ENCODE measurements at places on chromosomes 2 and 18. TPM values are rescaled to one million over a fixed set of nuclear protein-coding genes. Genes with fewer than 3 reads are reported as not detected.

- DNase-seq = no peak
These were observed 117.1 kb downstream of the KLHL29 start for GRCh38 chr2:23502096-23502495.

DNA sequence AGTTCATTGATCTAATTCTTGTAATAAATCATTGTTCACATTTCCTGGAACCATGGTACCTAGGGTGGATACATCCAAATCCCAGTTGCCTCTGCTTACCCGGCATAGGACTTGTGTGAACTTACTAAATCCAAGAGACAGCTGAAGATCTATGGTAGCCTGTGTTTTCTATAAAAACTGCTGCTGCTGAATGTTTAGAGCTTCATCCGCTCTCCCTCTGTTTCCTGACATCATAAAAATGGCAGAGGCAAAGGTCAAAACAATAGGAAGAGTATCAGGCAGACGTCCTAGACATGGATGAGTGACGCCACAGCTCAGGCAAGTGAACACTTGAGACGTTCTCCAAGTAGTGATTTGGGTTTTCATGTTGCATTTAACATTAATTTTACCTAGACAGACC is 258.3 kb downstream of the ALPK2 start:
- no peak for DNase-seq

Gene PSTPIP2
- total RNA-seq = 18.3 TPM

GRCh38 chr2:23788100-23788499 is 138.8 kb downstream of the ATAD2B start:
- no peak for DNase-seq

GRCh38 chr2:68594041-68594440 is 49.3 kb upstream of the PROKR1 start:
- no peak for DNase-seq

DNA sequence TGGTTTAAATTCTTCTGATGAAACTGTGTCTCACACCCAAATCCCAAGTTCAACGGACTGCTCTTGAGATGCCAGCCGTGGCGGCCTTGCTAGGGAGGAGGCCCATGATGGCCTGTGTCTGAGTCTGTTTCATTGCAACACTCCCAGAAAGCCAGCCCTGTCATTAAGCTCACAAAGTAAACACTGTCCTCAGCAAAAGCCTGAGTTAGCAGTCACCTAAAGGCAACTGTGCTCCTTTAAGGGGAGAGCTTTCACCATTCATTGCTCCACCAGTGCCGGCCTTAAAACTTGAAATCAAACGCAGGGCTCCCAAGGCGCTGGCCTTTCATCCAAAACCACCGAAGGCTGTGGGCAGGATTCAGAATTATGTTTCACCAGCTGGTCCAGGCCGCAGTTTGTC is 42.5 kb upstream of the PPP1CB start:
- no peak for DNase-seq

DNA sequence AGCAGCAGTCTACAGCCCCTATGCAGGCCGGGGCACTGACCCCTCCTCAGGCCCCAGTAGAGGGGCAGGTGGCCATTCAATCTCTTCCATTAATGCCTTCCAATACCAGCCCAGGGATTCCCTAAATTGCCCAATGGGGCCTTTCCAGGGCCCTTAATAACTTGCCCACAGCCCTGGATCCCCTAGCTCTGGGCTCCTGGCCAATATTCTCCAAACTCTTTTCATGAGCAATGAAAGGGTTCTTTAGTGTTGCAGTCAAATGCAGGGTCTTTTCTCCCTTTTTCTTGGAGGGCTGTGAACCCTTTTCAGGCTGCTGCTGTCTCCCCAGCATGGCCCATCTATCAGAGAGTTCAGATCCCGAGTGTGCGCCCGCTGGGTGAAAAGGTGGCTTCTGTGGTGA is 41.3 kb upstream of the SLC1A4 start:
- DNase-seq = peak; percentile 21

DNA sequence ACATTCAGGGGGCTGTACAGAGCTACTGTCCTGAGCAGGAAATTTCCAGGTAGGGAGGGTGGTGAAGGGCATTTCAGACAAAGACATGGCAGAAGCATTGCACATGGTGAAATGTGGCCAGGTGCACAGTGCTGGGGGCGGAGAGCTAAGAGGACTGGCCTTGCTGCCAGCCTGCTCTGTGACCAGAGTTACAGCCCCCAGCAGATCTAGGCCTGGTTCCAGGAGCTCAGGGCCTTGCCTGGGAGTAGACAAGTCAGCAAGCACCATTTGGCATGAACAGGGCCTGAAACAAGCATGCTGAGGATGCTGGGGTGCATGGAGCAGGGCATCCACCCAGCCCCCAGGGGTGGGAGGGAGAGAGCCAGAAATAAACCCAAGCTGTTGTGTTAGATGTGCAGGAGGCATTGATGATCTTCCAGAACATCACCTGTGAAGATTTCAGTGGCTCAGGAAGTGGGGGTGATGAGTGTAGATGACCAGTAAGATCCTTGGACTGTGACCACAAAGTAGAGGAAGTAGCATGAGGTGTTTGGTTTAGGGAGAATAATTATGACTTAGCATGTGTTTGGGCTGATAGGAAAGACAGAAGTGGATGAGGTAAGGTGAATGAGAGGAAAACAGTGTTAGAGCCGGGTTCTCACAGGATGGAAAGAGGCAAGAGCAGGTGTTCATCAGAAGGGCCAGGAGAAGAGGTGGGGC is 61.1 kb downstream of the COA5 start:
- DNase-seq = peak; percentile 23

Gene ANTXR1
- total RNA-seq = under 0.01 TPM

- no peak for DNase-seq
These were observed 63.4 kb downstream of the NFATC1 start for GRCh38 chr18:79458917-79459803.

GRCh38 chr2:238644095-238645081 is 203.5 kb upstream of the TWIST2 start:
- no peak for DNase-seq

GRCh38 chr2:46144133-46144800 is 152.9 kb upstream of the EPAS1 start:
- DNase-seq = no peak

Gene CABYR
- total RNA-seq = not detected

Gene KCNJ3
- total RNA-seq = not detected

Gene CYP26B1
- 0.81 TPM for total RNA-seq

GRCh38 chr2:58032016-58032763 is 14.4 kb upstream of the VRK2 start:
- no peak for DNase-seq

Gene DSC3
- total RNA-seq = not detected

Gene SH3RF3
- 0.54 TPM for total RNA-seq
